ENCODE measurements at places on chromosomes 11 and 22. TPM values are rescaled to one million over a fixed set of nuclear protein-coding genes. Genes with fewer than 3 reads are reported as not detected.

The FGF3 gene
- not detected for total RNA-seq

The MIOX gene
- 5.7 TPM for total RNA-seq

The OR8B12 gene
- not detected for total RNA-seq

The C11orf91 gene
- total RNA-seq: not detected

The PHOX2A gene
- not detected for total RNA-seq

The OR8A1 gene
- total RNA-seq: not detected

The SMTNL1 gene
- total RNA-seq: not detected

The ARHGAP20 gene
- 19.5 TPM for total RNA-seq

The HBE1 gene
- total RNA-seq: not detected

The MISFA gene
- total RNA-seq: 4.4 TPM

The FBLN1 gene
- total RNA-seq: 142 TPM

The NXPE4 gene
- total RNA-seq: not detected

The KCNQ1 gene
- 92.9 TPM for total RNA-seq

The SLC22A9 gene
- total RNA-seq: not detected

The C1QTNF4 gene
- 1.1 TPM for total RNA-seq

The BTBD18 gene
- not detected for total RNA-seq

The TMEM191C gene
- 0.20 TPM for total RNA-seq

The SCGB1C1 gene
- not detected for total RNA-seq

The NXPE1 gene
- total RNA-seq: not detected

The C22orf23 gene
- total RNA-seq: 0.59 TPM

The GGTLC3 gene
- total RNA-seq: not detected

The DLG2 gene
- total RNA-seq: 48.9 TPM
